Stimulated activated CD4-positive, alpha-beta T cell treated with anti-CD3 and anti-CD28 coated beads, Interleukin-12 subunit alpha, Interleukin-12 subunit beta, amount 100 ng/mL, for 4 hours (primary cell): ENCODE measurements at places on chromosomes 13 and 19.

DNA sequence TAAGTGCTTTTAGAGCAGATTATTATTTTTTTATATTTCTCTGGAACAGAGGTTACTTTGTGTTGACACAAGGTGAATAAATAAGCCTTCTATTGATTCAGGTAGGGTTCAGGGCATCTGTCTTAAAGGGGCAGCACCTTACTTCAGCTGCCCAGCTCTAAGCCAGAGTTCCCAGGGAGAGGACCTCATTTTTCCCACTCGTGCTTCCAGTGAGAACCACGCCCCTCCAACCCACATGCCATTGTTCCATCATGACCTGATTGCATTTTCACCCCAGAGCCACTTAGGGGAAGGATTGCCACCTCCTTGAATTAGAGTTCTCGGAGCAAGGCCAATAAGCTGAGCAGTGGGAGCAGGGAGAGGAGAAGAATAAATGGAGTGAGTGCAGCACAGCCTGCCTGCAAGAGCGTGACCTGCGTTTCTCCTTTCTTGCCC is 104.3 kb upstream of the FRY start:
- no peak for DNase-seq

DNA sequence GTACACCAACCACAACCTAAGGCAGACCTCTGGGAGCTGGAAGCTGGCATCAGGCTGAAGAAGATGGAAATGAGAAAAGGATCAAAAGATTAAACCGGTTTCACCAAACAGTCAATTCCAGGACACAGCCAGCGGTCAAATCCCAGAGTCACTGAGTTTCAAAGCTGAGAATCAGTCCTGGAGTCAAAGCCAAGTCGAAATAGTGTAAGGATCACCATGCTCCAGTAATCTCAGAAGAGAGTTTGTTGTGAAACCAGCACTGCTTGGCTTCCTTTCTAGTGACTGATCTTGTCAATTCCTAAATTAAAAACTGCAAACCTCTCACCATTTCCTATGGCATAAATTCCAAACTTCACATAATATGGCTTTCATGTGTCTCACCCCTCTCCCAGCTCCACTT is 198.8 kb downstream of the GPC6 start:
- DNase-seq = no peak

DNA sequence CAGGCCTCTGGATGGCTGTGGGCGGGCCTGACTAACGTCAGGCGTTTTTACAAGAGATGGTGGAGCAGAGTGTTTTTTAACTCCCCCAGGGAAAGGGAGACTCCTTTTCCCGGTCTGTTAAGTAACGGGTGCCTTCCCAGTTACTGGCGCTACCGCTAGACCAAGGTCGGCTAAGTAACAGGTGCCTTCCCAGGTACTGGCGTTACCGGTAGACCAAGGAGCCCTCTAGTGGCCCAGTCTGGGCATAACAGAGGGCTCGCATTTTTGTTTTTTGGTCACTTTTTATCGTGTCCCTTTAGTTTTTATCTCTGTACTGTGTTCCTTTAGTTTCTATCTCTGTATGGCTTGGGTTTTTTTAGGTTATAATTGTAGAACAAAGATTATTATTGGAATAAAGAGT is 10.0 kb downstream of the ZNF383 start:
- DNase-seq = no peak

DNA sequence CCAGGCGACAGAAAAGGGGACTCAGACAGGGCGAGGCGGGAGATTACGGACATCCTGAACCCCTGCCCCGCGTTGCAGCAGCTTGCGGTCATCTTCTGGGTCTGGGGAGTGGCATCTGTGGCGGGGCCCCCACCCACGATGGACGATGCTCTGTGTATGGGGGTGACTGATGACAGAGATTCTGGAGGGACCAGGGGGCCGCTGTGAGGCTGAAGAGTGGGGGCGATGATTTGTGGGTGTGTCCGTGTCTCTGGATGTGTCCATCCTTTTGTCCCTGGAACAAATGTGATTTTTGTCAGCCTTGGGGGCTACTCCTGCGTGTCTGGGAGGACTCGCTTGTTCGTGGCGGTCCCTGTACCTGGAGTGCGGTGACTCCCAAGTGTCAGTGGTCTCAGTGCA is 17.7 kb downstream of the ZNF77 start:
- no peak for DNase-seq
